ENCODE measurements at places on chromosomes 12 and 14.

- no peak for DNase-seq
These were observed 15.8 kb upstream of the PTPRR start for GRCh38 chr12:70936203-70936813.

- DNase-seq = no peak
These were observed 419.5 kb downstream of the TMEM121 start for GRCh38 chr14:105945896-105946295.

GRCh38 chr12:102301547-102301946, 103.9 kb upstream of the PMCH start:
- DNase-seq = no peak

GRCh38 chr12:60394665-60395064, 798.8 kb downstream of the SLC16A7 start:
- no peak for DNase-seq

DNA sequence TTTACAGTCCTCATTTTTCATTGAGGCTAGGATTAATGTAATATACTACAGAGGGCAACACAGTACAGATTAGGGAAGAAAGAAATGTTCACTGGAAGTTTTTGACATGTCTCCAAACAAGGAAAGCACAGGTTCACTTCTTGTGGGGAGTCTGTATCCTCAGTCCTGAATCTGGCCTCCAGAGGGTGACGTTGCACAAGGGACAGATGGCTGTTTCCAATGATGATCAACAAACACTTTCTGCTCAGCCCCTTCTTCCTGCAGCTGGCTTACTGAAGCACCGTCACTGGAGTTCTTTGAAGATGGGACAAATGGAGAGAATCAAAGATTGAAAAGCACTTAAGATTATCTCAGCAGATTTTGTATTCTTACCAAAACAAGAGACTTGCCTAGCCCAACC, 123.3 kb upstream of the OR4E1 start:
- DNase-seq = no peak

GRCh38 chr14:26917086-26917485, 319.3 kb upstream of the NOVA1 start:
- DNase-seq = no peak

- DNase-seq = no peak
These were observed 458.7 kb downstream of the TMTC2 start for GRCh38 chr12:83145325-83145840.

- no peak for DNase-seq
These were observed 160.2 kb downstream of the RIMBP2 start for GRCh38 chr12:130555628-130556485.

- DNase-seq = no peak
These were observed 8.5 kb upstream of the AMIGO2 start for GRCh38 chr12:47088021-47088944.

DNA sequence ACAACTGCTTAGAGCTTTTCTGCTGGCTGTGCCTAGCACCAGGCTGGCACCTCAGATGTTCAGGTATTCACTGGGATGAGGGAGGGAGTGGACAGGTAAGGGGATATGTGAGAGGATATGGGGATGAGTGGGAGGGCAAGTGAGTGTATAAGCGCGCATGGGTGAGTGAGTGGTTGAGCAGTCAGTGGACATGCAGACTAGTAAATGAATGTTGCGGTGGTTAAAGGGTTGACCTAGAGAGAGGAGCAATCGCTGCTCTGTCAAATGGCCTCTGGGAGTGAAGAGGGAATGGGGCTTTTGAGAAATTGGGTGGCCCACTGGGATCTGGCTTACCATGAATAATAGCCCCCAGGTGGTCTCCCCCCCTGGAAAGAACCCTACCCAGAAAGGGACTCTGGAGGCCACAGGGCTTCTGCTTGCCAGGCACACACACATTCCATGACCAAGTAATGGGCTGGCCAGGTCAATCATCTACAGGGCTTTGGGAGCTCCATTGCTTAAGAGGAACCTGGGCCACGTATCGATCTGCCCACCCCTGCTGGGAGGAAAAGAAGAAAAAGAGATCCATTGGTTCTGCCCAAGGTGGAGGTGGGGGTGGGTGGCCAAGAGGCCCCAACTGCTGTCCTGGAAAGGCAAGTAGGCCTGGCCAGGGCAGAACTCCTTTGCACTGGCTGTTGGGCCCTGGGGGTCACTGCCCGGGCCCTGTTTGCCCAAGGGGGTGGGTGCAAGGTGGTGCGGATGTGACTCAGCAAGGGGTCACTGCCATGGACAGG, 30.8 kb upstream of the ZFP36L1 start:
- DNase-seq = no peak

DNA sequence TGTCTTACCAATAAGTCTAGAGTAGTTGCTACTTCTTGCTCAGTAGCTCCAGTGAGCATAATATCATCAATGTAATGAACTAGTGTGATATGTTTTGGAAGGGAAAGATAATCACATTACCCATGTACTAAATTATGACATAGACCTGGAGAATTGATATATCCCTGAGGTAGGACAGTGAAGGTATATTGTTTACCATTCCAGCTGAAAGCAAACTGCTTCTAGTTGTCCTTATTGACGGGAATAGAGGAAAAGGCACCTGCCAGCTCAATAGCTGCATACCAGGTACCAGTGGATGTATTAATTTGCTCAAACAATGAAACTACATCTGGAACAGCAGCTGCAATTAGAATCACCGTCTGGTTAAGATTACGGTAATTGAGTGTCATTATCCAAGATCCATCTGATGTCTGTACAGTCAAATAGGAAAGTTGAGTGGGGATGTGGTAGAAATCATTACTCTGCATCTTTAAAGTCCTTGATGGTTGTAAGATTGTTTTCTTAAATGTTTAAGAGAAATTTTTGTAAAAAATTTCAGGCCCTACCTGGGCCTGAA, 100.0 kb upstream of the ARHGAP5 start:
- no peak for DNase-seq

DNA sequence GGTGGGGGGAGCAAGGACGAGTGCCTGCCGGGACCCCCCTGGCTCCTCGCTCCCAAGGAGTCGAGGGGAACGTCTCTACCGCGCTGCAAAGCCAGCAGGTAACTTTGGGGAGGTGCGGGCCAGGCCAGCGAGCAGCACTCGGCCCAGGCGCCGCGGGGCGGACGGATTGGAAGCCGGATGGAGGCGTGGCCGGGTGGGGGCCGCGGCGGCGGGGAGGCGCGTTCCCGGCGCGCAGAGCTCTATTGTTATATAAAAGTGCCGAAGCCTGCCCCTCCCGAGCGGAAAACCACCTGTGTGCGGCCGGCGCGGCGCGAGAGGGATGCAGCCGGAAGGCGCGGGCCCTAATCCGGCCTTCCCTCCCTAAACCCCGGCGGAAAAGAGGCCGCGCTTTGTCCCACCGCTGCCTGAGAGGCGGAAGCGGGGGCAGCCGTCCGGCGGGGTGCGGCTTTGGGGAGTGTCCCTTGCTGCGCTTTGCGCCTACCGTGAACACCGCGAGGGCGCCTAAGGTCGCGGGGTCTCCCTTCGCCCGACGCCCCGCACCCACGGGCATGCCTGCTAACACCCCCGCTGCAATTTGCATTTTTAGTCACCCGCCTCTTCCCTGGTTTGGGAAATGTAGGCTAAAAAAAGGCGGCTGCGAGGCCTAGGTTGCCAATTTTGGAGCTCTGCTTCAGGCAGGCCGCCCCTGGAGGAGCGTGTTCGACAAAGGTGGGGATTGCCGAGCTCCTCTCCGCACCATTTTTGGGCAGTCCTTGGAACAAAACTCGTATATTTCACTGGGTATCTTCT, 1.7 kb upstream of the DUSP6 start:
- DNase-seq = peak; percentile 63

DNA sequence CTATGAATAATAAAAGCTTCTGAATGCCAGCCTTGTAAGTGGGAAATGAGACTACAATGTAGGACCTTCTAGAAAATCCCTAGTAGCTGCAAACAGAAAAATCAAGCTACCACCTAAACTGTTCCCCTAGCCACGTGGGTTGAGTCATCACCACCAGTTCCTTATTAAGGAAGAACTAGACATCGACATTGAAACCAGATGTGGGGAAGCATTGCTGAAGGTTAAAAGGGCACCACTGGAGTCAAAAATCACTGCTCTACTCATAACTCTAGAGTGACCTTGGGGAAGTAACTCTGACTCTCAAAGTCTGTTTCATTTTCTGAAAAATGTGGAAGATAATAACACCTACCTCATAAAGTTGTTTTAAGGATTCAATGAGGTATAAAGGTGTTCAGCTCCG, 9.4 kb upstream of the CNIH1 start:
- no peak for DNase-seq

GRCh38 chr12:104295954-104296353, 7.6 kb upstream of the EID3 start:
- no peak for DNase-seq

DNA sequence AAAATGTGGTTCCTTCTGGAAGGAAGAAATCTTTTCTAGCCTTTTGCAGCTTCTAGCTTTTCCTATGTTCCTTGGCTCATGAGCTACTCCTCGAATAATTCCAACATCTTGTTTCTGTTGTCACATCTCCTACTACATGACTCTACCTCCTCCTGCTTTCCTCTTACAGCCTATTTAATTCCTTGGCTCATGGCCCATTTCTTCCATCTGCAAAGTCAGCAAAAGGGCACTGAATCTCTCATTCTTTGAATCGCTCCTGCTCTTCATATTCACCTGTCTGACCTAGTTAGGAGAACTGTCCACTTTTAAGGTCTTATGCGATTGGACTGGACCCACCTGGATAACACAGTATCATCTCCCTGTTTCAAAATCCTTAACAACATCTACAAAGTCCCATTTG, 15.8 kb downstream of the PRKD1 start:
- no peak for DNase-seq

GRCh38 chr12:111056618-111057521, 136.5 kb upstream of the MYL2 start:
- peak; percentile 38 for DNase-seq

- no peak for DNase-seq
These were observed 17.4 kb downstream of the BEGAIN start for GRCh38 chr14:100569734-100570286.

- DNase-seq = no peak
These were observed 118.9 kb downstream of the STAB2 start for GRCh38 chr12:103705927-103706326.

DNA sequence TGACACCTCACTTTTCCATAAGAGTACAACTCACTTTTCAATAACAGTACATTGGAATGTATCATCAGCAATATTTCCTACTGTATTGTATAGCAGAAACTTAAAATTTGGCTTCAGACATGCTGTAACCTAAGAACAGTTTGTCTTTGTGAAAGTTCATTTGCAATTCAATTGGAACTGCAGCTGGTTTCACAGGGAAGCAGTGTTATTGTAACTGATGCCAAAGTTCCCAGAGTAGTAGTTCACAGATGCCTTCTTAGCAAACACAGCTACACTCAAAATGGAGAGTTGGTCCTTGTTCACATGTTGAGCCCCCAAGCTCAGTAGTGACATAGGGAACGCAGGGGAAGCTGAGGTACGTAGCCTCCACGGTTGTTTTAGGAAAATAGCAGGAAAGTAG, 23.3 kb downstream of the PPP1R36 start:
- no peak for DNase-seq

DNA sequence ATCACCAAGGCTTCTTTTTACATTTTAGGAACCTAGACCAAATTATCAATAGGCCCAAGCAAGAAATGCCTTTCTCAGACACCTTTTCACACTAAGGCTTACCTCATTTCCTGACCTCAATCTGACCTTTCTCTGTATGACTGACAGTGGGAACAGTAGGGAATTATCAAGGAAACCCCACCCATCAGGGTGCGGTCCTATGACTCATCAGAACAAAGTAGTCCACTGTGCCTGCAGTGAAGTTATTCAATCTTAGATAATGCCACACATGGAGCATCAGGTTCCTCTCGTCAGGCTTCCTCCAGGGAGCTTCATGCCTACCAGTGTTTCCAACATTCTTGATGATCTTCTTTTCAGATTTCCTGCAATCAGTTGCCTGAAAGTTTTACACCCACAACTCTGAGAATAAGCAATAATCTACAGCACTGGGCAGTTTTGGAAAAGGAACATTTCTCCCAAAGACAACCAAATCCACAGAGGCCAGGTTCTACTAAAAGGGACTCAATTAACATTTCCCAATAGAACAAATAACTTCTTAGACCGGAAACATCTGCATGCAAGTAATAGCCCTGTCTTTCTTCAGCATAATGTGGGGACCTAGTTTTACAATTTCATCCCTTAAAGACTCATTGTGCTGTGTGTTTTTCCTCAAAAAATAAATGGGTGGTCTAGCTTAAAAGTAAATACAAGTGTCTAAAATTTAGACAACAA, 35.9 kb upstream of the TMTC2 start:
- DNase-seq = no peak

DNA sequence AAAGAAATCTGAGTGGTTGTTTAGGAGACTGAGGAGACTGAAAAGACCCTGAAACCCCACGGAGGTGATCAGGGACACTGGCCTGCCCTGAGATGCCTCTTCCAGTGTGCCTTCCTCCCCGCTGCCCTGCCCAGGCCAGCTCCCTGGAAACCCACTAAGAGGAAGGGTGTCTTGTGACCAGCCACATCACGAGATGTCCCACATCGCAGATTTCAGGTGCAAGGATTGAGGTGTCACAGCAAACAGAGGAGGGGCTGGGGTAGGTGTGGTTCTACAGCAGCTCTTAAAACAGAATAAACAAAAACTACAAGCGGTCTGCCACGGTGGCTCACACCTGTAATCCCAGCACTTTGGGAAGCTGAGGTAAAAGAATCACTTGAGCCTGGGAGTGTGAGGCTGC, 184.3 kb upstream of the C14orf180 start:
- DNase-seq = no peak

DNA sequence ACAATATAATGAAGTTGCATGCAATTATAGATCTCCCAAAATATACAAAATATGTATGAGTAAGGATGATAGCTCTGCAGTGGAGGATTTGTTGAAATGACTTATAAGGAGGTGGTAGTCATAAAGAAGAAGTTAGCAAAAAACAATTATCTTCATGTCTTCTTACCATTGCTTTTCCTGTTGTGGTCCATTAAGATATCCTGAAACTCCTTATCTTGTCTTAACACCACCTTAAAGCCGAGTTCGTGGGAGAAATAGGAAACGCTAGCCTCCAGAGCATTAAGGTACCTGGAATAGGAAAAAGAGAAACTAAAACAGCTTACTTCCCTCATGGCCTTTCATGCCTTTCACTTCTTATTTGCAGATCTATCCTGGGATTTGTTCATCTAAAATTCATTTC, 15.2 kb downstream of the GUCY2C start:
- no peak for DNase-seq

- DNase-seq = no peak
These were observed 934.9 kb downstream of the LRFN5 start for GRCh38 chr14:42541535-42542001.

DNA sequence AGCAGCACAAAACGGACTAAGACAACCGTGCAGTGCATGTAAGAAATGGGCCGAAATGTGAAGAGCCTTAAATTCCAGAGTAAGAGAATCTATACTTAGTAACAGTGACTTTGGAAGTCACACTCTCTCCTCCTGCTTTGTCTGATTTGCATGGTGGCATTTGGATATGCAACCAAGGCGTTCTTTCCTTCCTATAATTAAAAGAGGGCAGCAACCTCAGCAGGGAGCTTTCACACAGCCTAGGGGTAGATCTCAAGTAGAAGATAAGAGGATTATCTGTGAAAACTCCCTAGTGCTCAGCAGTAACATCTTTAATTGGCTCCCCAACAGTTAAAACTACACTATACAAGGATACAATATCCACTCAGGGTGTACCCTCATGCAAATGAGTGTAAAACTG, 16.5 kb downstream of the GMFB start:
- no peak for DNase-seq
